ENCODE measurements at places on chromosomes 6 and 20.

GRCh38 chr6:138432063-138432356, 28.0 kb downstream of the HEBP2 start:
- no peak for DNase-seq

GRCh38 chr6:54706844-54707605, 139.5 kb upstream of the FAM83B start:
- DNase-seq: no peak

DNA sequence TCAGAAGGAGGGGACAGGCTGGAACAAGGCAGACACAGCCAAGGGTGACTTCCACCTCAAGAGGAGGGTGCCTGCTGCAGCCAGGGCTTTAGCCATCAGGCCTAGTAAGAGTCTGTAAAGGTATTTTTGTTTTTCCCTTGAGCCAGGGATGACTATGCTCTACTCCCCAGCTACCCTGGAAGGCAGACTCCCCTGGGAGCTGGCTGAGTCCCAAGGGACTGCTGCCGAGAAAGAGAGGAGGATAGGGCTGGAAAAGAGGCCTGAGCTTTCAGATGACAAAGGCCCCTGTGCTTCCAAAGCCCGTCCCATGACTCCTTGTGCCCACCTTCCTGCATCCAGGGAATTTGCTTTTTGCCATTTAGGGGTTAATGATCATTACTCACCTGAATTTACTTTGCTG, 14.0 kb upstream of the GSTA4 start:
- DNase-seq: no peak

GRCh38 chr20:54126806-54127655, 46.8 kb downstream of the CYP24A1 start:
- DNase-seq: no peak

DNA sequence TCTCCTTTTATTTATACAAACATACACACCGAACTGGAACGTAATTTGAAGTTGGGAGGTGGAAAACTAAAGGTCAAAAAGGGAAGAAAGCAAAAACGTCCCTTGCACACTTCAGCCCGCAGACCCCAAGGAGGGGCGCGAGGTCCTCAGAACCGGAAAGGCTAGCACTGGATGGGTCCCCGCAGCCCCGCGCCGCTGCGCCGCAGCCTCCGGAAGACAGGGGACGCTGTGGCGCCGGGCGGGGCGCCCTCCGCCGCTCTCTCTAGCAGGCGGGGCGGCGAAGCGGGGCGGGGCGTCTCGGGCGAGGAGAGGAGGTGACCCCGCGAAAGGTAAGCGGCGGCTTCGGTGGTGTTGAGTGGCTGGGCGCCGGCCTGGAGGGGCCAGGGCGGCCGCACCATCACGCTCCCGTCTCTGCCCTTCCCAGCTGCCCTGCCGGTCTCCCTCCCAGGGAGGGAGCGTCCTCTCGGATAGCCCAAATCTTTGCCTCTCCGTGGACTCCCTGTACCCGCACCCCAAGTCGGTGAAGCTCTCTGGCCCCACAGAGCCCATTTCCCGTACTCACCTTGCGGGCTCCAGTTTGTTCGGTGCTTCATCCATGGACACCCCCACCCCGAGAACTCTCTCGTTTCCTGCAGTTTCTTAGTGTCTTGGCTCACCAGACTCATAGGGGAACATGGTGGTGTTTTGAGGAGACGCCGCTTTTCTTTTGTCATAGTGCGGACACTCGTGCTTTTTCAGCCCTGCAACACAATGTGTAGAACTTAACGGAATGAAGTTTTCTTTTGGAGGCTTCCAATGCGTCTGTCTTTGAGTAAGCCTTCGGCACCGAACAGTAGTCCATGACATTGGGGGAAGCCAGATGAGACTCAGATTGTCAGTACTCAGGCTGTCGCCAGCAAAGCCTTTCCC, at the start of gene SMIM8:
SMIM8 (plus strand) TSS at position 285 of the 909 bp plus-strand sequence. CDS start 14,444 bp downstream, outside the sequence.
- peak; percentile 47 for DNase-seq

GRCh38 chr6:81891874-81892273, 139.4 kb upstream of the TENT5A start:
- DNase-seq: no peak

GRCh38 chr20:385448-385847, 4.9 kb downstream of the TRIB3 start:
- no peak for DNase-seq

GRCh38 chr6:151493804-151494234, at the start of gene CCDC170:
Gene CCDC170, plus strand, starts transcription at chr6:151494017. Its CDS starts 112 bp downstream, at chr6:151494129.
- DNase-seq: no peak

DNA sequence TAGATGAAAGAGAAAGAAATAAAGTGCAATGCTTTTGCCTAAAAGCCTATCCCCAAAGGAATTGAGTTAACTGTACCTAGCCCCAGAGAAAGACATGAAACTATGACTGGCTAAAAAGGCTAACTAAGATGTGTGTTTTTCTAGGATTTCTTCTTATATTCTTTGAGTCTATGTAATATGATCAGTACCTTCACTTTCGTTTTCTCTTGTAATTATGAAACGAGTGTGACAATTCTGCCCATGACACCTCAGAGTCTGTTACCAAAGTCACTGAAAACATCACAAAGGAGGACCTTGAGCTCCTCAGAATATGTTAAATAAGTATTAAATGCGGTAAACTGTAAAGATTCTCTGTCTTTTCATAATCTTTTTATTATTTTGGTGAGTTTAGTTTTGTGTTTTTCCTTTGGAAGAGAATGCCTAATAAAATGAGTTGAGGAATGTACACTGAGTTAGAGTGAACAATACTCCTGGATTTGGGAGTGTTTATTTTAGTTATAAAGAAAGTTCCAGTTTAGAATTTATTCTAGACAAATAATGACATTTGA, 141.3 kb downstream of the FUT9 start:
- DNase-seq: no peak

DNA sequence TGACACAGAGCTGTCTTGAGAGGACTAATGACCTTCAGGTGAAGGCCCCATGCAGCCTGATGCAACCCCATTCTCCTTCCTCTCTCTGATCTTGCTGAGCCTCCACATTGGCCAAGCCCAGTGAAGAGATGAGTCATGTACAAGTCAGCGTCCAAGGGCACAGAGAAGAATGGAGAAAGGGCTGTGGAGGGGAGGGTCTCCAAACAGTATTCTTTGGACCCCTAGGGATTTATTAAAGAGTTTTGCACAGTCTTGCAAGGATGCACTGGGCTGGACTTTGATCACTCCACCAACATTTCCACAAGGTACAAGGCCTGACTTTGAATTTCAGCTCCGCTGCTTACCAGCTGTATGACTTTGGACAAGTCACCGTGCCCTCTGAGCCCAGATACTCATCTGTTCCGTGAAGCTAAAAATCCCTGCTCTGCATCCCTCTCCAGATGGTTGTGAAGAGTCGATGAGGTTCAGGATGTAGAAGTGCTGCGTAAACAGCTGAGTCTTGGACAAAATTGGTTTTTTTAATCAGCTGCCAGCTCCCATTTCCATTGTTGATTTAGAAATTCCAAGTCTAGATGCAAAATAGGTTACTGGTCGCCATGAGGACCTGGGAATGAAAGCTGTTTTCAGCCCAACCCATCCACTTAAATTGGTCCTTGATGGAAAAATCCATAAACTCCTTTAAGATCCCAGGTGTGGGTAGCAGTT, 14.1 kb upstream of the KCNG1 start:
- DNase-seq: no peak

DNA sequence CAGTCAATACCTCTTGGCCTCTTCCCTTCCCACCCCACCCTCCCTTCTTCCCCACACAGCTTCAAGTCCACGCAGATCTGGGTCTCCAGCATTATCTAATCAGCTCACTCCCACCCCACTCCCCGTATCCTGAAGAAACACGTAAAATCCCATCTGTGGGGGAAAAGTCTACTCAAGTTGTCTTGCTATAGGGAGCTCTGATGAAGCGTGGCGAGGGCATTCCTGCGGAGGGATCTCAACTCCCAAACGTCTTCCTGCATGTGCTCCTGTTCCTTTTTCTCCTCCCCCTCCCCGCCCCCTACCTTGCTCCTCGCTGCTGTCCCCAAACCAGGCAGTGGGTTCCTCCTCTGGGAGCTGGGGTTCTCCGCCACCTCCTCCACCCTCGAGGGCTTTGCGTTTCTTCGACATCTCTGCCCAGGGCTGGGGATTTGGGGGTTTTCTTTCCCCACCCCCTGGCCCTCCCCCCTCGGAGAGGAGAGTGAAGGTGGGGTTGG, 181.8 kb downstream of the TBXT start:
- DNase-seq: no peak

GRCh38 chr6:4010689-4011090, 68.2 kb downstream of the FAM217A start:
- no peak for DNase-seq

DNA sequence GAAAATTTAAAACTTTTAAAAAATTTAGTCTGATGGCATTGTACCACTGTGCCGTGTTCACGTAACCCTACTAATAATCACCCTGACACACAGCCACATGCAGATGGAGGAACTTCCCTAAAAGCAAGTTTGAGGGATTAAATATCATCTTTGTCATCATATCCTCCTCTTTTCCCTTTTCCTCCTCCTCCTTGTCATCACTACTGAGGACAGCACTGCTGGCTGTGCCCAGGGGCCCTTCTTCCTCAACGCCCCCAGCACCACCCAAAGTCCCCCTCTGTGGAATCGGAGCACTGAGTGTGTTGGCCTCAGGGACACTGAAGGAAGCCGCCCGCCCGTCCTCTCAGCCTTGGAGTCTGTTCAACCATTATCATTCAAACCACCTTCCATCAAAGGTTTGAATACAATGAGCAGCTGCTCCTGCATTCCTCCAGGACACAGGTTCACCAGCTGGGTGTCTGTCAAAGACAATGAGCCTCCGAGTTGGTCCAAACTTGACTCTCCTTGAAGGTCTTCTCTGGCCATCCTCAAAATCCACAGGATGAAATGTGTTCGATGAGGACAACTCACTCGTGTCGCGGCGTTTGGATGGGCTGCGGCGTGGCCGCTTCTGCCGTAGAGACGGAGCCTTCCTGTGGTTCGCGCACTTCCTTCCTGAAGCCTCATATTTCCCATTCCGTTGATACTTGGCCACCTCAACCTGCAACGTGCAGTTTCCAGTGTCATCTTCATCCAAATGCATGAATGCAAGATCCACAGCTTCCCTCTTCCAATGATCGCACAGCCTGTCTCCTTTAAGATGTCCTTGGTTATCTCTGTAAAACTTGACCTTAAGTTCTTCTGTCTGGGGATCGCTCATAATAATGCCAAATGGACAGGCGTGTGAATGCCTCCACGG, 23.3 kb downstream of the NQO2 start:
- DNase-seq: no peak

DNA sequence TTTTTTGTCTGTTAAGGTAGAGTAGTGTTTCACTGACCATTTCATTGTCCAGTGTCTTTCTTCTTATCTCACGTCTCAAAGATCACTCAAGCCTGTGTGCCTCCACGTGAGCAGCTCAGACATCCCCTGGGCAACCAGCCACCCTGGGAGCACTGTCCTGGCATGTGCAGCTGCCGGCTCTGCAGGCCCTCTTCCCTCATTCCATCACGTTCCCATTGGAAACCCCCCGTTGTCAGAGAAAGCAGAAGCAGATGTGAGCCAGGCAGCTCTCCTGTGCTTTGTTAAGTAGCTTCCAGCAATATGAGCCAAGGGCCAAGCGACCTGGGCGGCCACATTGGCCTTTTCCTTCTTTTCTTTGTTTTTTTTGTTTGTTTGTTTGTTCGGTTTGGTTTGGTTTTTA, 233.2 kb upstream of the SYNDIG1 start:
- no peak for DNase-seq

- DNase-seq: no peak
These were observed 12.9 kb upstream of the UQCC2 start for GRCh38 chr6:33724102-33725023.

- DNase-seq: peak; percentile 55
These were observed 658.8 kb upstream of the CHD6 start for GRCh38 chr20:42276718-42277602.

Measured in NCI-H1417 treated with DMSO at 0.1 percent for 48 hours (cell line).